ENCODE measurements at places on chromosomes 2 and 18.

- DNase-seq: no peak
Observed at GRCh38 chr2:12412898-12413305, 303.8 kb upstream of the TRIB2 start.

- no peak for DNase-seq
Observed at GRCh38 chr18:76573325-76574025, 78.4 kb upstream of the ZNF516 start.

- no peak for DNase-seq
Observed at GRCh38 chr2:47189635-47190034, 34.5 kb upstream of the STPG4 start.

- no peak for DNase-seq
Observed at GRCh38 chr18:46830633-46831032, 73.8 kb upstream of the ST8SIA5 start.

GRCh38 chr2:190679813-190680591, 31.1 kb downstream of the NAB1 start:
- no peak for DNase-seq

Data from DMS 273 treated with DMSO at 0.1 percent for 48 hours (cell line).